ENCODE measurements at places on chromosomes 12 and 14.
A peak's percentile ranks its signal among the peaks of the same experiment; 100 is the strongest.

DNA sequence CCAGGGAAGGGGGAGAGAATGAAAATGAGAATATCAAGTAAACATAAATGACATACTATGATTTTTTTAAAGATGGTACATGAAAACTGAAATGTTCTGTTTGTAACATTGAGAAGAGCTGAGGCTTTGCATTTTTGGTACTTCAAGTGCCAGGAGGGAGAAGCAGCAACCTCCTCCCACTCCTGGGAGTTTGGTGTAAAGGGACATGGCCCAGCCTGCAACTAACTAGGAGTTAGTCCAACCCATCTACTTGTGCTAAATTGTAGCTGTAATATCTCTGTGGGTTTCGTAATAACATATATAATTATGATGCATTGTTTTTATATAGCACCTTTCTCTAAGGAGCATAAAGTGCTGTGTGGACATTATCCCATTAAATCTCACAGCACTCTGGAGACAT lies 517.5 kb downstream of the NELL2 start:
- no peak for DNase-seq

GRCh38 chr14:29941401-29941800 lies 13.8 kb upstream of the PRKD1 start:
- no peak for DNase-seq

- DNase-seq = no peak
Measured at GRCh38 chr12:21806255-21806654, 31.7 kb upstream of the KCNJ8 start.

DNA sequence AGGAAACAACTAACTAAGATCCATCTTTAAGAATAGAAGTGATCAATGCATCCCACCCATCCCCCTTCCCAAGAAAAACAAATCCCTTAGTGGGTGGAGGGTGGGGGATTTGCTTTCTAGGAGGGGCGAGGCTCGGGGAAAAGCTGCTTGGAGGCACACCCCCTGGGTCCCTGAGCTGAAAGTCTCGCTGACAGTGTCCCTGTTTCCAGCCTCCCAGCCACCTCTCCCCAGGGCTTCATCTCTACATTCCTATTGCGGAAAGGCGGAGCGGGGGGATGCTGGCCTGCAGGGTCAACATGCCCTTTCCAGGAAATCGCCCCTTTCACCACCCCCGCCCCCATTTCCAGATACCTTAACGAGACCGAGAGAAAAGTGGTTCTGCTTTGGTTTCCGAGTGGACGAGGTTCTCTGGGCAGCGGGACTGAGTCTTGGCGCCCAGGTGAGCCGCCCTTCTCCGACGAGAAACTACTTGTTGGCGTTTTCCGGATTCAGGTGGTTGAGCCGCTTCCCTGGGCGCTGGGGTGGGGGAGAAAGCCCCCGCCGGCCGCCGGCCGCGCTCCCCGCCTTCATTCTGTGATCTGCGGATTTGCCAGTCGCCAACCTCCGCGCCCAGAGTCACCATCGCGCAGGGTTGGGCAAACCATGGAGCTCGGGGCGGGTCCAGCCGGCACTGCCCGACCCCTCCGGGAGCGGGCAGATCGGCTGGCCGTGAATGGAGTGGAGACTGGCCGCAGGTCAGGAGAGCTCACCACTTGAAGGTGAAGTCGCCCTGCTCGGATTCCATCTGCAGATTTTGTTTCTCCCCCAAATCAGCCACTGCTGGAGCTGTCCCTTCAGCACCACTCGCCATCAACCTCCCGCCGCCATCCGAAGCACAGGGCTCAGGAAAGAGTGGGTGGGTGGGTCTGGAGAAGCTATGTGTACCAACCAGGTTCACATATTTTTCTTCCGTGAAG lies 505 bp downstream of the KCNC2 start:
- no peak for DNase-seq

DNA sequence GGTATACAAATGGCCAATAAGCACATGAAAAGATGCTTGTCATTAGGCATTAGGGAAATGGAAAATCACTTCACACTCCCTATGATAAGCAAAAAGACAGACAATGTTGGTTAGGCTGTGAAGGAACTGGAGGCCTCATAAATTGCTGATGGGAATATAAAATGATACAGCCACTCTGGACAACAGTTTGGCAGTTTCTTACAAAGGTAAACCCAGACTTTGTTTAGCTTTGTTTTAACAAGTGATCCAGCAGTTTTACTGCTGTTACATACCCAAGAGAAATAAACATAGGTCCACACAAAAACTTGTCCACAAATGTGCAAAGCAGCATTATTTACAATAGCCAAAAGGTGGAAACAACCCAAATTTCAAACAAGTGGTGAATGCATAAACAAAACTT lies 5.4 kb downstream of the RPS6KA5 start:
- no peak for DNase-seq

DNA sequence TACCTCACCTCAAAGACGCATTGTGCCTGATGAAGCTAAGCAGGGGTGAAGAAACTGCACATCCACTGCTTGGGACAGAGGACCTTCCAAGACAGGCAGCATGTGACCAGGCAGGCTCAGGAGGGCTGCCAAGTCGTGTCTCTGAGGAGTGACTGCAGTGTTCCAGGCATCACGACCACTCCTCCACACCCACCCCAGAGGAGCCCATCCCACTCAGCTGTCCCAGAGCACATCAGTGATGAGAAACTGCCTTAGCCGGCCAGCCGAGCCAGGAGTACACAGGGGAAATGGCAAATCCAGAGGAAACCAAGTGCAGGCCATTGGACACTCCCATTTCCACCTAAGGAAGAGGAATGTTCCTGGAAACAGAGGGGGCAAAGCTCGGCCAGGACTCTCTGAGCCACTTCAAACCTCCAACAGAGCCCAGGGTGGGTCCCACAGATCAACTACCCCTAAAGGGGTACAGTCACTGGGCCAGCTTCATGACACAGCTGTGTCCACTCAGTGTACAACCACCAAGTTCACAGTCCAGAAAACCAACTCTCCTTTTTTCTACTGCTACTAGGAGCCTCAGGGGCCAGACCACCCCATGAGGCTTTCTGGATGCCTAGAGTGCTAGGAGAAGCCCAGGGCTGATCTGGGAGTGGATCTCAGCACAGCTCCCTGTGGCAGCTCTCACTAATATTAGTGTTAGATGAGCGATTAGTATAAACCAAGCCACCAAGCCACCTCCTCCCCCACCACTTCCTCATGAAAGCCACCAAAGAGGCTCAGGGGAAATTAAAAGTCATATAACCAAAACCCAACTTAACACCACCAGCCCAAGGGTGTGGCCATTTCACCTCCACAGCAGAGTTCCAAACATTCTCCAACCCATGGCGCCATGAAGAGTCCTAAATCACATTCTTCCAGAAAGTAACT lies 15.4 kb downstream of the PXN start:
- peak; percentile 79 for DNase-seq

DNA sequence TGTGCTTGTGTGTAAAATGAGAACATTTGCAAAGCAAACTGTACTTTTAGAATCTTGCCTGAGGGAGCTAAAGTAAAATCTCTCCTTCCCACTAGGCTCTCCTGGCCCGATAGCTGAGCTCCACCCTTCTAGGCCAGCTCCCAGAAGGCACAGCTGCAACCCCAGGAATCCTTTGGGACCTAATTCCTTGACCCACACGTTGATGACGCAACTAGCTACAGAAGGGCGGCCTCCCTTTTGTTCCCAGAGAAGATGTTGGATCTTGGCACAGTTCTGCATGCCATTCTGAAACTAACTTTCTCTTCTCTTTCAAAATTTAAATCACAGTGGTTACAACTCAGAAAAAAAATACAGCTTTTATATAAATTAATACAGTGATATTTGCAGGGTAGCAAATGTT lies 268.1 kb downstream of the EGLN3 start:
- DNase-seq = no peak

DNA sequence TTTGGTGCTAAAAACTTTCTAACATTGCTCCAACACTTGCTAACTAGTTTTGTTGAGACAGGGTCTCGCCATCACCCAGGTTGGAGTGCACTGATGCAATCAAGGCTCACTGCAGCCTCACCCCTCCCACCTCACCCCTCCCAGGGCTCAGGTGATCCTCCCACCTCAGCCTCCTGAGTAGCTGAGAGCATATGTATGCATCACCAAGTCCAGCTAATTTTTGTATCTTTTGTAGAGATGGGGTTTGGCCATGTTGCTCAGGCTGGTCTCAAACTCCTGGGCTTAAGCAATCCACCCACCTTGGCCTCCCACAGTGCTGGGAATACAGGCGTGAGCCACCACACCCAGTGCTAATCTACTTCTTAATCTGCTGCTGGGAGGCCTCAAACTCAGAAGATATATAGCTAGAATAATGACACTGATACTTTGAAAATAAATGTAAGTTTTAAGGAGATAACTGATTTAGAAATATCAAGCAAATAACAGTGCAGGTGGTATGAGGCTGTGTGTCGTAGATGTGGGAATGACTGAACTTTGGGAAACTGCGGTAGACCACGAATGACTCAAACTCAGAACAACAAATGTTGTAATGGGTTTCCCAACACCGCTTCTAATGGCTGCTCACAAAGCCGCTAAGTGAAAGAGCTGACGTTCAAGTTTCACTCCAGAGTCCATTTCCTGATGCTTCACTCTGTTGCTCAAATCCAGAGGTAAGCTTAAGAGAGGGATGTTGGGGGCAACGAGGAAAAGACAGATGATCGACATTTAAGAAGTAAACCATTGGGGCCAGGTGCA lies 10.0 kb downstream of the TMCC3 start:
- DNase-seq = no peak

GRCh38 chr12:4956054-4956453 lies 46.3 kb downstream of the KCNA1 start:
- DNase-seq = no peak

- no peak for DNase-seq
Measured at GRCh38 chr12:106455111-106455510, 97.6 kb downstream of the POLR3B start.

- no peak for DNase-seq
Measured at GRCh38 chr12:105041186-105041585, 43.1 kb downstream of the ALDH1L2 start.

DNA sequence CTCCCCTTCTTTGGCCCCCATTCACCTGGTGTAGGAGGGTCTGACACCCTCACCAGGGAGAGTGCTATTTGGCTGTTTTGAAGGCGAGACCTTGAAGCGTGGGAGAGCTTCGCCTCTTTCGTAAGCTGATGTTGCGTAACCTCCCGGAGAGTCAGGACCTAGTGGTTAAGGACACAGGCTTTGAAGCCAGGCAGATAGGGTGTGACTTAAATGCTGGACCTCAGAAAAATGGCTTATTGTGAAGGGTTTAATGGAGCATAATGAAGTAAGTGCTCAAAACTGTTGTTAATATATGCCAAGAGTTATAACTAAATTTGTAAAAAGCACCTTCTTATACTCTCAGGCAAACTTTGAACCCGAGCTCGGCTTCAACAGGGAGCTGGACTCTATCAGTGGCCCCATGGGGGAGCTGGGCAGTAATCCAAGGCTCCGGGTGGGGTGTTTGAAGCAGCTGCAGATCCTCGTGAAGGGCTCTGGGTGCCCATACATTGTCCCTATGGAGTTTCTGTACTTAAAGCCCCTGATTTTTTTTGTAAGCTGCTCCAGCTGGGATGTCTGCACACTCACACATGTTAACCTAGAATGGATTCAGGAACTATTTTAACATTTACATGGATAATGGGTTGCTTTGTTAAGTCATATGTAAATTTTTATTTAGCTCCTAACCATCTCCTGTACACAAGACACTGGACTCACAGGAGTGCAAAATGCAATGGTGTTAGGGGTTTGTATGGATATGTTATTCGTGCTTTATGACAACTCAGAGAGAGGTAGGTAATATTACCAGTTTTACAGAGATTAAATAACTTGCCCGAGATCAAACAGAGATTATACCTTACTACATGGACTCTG lies 26.0 kb downstream of the PPFIBP1 start:
- DNase-seq = no peak

DNA sequence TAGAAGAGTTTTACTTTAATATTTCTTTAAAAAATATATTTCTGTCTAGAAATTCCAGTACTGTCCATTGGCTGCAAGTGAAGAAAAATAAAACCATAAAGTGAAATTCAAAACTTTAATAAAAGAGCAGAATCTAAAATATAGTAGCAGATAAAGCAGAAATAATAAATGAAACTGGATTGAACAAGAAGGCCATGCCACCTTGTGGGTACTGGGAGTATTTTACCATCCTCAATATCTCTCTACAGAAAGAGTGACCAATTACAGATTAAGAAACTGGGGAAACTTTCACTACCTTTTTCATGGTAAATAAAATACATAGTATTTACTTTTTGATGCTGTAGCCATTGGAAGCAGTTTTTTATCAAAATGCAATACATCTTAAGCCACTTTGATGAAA lies 220.5 kb downstream of the BCAT1 start:
- DNase-seq = no peak

DNA sequence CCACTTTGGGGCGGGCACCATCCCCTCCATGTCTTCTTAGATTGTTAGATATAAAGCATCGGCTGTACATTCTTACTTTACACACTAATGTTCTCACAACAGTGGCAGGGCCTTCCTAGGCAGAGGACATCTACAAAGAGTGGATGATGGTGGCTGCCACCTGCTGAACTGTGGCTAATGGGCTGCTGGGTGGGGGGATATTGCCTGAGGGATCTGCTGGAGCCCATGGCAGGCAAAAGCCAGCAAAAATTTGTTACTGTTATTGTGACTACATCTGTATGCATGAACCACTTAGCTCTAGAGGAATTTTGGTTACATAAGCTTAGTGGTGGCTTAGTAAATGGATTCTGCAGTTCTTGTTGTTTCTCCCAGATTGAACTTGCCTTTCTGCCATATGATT lies 52.6 kb downstream of the DIP2B start:
- DNase-seq = no peak

- DNase-seq = no peak
Measured at GRCh38 chr14:71183876-71184689, 276.8 kb downstream of the PCNX1 start.

GRCh38 chr14:59849411-59850130 lies 21.0 kb downstream of the RTN1 start:
- DNase-seq = no peak

DNA sequence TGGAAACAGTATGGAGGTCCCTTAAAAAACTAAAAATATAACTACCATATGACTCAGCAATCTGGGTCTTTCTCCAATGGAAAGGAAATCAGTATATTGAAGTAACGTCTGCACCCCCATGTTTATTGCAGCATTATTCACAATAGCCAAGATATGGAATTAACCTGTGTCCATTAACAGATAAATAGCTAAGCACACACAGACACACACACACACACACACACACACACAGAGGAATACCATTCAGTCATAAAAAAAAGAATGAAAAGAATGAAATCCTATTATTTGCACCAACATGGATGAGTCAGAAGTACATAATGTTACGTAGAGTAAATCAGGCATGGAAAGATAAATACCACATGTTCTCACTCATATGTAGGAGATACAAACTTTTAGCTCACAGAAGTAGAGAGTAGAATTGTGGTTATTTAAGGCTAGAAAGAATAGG lies 4.7 kb downstream of the KLRK1 start:
- DNase-seq = no peak

DNA sequence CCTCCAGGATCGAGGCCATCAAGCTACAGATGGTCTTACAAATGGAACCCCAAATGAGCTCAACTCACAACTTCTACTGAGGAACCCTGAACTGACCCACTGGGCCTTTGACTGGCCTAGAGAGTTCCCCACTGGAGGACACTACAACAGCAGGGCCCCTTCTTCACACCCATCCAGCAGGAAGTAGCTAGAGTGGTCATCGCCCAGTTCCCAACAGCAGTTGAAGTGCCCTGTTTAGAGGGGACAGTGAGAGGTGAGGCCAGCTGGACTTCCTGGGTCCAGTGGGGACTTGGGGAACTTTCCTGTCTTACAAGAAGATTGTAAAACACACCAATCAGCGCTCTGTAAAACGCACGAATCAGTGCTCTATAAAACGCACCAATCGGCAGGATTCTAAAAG lies 247.9 kb upstream of the BTG1 start:
- no peak for DNase-seq
